Activated CD4-positive, alpha-beta T cell treated with anti-CD3 and anti-CD28 coated beads, Interleukin-2, amount 50 U/mL, for 48 hours (primary cell): ENCODE measurements at places on chromosomes 13 and 19.
A peak's percentile ranks its signal among the peaks of the same experiment; 100 is the strongest.

DNA sequence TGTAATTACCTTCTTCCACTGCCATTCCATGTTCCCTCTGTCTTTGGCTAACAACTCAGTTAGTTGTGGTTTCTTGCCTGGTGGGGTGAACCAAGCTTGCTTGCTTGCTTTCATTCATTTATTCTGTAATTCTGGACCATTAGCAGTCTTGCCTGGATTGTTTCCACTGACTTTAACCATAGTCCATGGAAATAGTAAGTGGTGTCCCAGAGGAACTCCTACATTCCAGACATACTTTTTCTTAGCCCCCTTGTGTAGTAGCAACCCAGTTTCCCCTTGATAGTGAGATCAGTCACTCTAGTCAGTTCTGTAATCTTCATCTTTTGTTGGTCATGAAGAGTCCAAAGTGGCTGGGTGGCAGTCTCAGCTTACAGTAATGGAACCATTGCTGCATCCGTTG lies 23.2 kb downstream of the PDS5B start:
- no peak for DNase-seq

DNA sequence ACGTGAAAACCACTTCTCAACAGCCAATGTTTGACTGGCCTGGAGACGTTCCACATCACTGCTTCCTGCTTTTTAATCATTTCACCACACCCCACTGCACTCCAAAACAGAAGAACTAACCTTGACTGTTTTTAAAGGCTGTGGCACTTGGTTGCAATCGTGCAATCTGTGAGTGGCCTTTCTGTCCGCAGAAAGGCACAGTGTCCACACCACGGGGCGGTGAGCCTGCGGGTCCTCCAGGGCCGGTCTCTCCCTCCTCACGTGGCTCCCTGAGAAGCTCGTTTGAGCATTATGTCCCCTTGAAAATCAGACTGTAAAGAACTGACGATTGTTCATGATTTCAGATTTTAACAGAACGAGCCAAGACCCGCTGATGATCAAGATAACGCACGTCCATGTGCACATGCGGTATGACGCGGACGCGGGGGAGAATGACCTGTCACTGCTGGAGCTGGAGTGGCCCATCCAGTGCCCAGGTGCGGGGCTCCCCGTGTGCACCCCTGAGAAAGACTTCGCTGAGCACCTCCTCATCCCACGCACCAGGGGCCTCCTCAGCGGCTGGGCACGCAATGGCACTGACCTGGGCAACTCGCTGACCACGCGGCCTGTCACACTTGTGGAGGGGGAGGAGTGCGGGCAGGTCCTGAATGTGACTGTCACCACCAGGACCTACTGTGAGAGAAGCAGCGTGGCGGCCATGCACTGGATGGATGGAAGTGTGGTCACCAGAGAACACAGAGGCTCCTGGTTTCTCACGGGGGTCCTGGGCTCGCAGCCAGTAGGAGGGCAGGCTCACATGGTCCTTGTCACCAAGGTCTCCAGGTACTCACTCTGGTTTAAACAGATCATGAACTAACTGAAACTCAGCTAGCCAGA lies 13.0 kb downstream of the PROZ start:
- DNase-seq, result no peak

DNA sequence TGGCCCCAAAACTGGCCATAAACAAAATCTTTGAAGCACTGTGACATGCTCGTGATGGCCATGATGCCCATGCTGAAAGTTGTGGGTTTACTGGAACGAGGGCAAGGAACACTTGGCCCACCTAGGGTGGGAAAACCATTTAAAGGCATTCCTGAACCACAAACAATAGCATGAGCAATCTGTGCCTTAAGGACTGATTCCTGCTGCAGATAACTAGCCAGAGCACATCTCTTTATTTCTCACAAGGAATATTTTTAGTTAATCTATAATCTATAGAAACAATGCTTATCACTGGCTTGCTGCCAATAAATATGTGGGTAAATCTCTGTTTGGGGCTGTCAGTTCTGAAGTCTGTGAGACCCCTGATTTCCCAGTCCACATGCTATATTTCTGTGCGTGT lies 10.3 kb upstream of the ZNF726 start:
- no peak for DNase-seq

- DNase-seq, result no peak
These were observed at the start of gene ZNF728 for GRCh38 chr19:23002690-23003422. Gene ZNF728 (minus strand): TSS chr19:23003176. CDS start chr19:23003030, 146 bp downstream.

DNA sequence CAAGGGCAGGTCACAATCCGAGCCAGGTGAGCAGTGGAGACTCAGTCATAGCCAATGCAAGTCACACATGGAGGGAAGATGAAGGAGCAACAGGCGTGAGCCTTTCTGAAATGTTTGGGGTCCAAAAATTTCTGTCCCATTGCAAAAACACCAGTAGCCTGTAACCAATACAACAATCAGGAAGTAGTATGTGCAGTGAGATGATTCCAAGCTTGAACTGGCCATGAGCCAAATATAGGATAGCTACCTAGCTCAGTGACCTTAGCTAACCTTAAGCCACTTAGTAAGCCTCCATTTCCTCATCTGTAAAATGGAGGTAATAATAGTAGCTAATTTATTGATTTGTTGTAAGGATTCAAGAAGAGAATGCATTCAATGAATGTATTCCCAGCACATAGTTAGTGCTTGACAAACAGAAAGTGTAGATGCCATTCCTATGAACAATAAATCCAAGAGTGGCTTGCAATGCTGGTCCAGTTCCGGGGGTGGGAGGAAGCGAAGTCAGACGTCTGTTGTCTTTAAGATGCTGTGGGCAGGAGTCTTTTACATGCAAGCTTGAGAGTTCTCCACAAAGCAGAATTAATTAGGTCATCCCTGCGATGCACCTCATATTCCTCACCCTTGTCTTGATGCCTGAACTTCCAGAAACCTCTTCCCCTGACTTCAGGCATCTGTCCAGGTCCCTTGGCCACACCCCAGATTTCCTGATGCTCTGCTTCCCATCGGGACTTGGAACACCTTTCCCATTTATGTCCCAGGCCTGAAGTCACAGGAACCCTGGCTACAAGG lies 195.7 kb upstream of the UBL3 start:
- DNase-seq, result no peak

DNA sequence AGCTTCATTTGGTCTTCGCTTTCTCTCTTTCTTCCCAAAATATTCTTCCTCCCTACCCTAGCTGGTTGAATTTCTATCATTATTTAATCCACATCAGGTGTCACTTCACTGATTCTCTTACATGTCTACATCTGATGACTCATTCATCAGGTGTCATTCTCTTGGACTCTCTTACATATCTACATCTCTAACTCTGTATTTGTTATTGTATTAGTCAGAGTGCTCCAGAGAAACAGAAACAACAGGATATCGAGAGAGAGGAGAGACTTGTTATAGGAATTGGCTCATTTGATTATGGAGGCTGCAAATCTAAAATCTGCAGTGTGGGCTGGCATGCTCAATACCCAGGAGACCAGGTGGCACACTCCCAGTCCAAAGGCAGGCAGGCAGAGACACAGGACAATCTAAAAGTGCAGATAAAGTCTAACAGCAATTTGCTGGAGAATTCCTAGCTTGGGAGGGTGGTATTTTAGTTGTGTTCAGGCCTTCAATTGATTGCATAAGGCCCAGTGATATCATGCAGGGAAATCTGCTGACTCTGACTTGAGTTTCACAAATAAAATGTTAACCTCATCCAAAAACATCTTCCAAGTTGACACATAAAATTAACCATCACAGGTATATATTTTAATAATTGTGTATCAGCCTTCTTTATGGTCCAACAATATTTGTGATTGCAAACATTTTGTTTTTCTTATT lies 541.4 kb upstream of the SLITRK5 start:
- no peak for DNase-seq

DNA sequence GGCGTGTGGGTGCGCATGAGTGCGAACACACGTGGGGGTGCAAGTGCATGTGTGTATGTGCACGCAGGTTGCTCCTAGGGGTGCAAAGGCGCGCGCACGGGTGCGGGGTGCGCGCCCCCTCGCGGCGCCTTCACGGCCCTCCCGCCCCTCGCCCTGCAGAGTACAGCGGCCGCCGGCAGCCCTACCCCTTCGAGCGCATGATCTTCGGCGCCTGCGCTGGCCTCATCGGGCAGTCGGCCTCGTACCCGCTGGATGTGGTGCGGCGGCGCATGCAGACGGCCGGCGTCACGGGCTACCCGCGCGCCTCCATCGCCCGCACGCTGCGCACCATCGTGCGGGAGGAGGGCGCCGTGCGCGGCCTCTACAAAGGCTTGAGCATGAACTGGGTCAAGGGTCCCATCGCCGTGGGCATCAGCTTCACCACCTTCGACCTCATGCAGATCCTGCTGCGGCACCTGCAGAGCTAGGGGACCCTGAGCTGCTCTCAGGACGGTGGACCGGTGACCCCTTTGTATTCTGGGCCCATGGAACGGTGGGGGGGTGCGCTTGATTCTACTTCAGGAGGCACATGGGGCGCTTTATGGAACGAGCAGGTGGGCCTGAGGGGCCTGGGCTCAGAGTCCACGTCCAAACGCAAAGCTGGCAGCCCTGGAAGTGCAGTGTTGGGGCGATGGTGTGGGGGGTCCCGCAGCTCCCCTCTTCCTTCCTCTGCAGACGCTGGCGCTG lies 27.7 kb downstream of the TMEM161A start:
- DNase-seq, result peak; percentile 25

DNA sequence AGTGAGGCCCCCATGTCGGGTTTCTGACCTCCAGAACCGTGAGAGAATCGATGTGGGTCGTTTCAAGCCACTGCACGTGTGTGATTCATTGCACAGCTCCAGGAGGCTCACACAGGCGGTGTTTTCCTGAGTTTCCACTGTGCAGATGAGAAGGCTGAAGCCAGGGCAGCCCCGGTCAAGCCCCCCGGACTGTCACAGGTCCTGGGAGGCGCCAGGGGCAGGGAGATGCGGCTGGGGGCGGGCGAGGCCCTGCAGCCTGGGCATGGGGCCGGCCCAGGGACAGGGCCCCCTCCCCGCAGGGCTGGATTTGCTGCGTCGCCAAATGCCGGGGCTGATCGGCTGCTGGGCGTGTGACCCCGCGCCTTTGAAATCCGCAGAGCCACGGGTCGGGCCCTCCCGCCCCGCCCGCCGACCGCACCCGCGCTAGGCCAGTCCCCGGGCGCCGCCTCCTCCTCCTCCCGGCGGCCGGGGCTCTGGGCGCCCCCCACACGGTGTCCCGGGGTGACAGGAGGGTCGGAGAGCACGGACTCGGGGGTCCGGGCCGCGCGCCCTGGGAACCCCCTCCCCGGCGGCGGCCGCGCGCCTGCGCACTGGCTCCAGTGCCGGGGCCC lies 9.9 kb upstream of the MKNK2 start:
- DNase-seq, result peak; percentile 67

DNA sequence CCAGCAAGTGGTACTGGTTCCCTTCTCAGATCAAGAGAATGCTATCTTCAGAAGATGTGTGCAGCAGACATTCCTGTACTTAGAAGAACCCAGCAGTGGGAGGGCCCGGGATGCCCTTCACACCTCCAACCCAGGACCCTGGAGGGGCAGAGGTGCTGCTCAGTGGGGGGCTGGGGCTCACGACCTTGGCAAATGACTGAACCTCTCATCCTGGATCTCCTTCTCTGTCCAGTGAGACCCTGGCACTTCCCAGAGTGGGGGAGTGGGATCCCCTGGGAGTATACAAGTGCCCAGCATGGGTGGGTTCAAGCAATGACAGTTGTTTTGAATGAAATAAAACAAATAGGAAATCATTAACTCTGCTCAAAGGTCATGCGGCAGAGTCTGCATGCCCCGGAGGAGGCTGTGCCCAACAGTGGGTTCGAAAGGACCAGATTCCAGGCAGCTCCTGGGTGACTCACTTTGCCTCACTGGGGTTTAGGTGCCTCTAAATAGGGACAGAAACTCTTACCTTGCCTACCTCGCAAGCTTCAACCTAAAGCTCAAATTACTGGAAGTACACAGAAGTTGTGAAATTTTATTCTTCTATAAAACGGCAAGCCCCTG lies 26.9 kb downstream of the GGACT start:
- DNase-seq, result no peak

DNA sequence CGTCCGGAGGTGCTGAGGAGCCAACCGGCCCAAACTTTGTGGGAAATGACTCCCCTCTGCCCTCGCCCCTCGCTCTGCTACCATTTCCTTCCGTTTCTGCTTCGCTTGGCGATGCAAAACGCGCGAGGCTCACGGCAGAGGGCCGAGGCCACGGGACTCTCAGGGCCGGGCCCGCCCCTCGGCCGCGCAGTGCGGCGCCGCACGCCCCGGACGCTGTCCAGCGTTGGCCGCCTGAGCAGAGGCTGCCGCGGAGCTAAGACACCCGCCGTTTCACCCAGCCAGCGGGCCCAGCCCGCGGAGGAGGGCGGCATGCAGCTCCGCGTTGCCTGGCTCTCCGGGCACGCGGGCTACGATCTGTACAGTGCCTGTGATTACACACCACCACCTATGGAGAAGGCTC lies 2.1 kb upstream of the ZNF578 start:
- DNase-seq, result no peak

DNA sequence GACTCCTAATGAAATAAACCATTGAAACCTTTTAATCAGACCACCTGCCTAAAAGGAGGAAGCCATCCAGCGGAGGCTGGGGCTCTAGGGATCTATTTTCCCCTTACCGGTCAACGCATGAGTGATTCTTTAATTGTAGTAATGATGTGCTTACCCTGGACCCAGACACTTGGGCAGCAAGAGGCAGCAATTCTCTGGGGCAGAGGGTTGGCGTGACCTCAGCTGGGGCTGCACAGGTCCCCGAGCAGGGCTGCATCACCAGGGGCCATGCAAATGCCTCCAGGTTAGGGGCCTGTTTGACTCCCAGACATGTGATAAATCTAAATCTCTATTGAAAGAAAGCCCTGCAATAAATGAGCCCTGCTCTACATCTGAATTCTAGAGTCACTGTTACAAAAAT lies 194.2 kb upstream of the TSHZ3 start:
- no peak for DNase-seq

- DNase-seq, result no peak
These were observed 24.4 kb downstream of the SHC2 start for GRCh38 chr19:436413-436950.

GRCh38 chr19:10346509-10346908 lies 7.1 kb upstream of the ICAM3 start:
- DNase-seq, result no peak

GRCh38 chr13:95956589-95957148 lies 96.5 kb downstream of the UGGT2 start:
- no peak for DNase-seq

DNA sequence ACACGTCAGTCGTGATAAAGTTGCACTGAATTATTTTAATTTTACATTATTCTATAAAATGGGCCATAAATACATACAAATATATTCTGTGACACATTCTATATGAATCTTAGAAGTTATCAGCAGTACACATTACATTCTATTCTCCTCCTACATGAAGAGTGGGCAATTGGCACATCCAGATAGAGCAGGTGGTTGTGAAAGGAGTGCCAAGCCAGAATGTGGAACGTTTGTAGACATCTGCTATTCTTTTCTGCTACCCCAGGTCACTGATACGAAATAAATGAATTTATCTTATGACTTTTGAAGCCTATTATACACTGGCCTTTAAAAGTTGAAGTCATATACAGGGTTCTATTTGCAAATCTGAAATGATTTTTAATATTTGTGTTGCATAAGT lies 373.2 kb downstream of the PCDH17 start:
- no peak for DNase-seq
